ENCODE measurements at places on chromosomes 7 and 10.

- DNase-seq = no peak
These were observed 218.4 kb downstream of the STK31 start for GRCh38 chr7:23928418-23928775.

DNA sequence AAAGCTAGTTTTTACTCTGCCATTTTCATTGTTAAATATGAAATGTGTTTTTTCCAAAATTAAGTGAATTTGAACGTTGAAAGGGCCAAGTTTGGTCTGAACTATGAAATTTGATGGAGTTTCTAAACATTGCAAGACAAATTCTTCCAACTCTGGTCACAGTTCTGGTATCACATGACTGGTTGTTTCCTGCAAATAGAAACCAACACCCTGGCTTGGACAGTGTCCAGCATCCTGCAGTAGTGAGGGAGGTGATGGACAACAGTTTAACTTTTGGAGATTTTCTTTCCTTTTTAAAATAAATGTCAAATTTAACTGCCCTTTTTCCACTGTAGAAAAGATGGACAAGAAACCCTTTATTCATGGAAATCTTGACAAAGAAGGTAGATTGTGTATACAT, 54.8 kb upstream of the AGBL3 start:
- DNase-seq = no peak

- peak; percentile 23 for DNase-seq
These were observed 36.5 kb downstream of the DLG5 start for GRCh38 chr10:77890097-77890496.

- DNase-seq = no peak
These were observed 53.2 kb downstream of the TFAM start for GRCh38 chr10:58438340-58438871.

GRCh38 chr10:120406376-120406775, 50.7 kb upstream of the PLPP4 start:
- DNase-seq = no peak

- DNase-seq = no peak
These were observed 44.2 kb downstream of the PDE1C start for GRCh38 chr7:32026083-32026425.

DNA sequence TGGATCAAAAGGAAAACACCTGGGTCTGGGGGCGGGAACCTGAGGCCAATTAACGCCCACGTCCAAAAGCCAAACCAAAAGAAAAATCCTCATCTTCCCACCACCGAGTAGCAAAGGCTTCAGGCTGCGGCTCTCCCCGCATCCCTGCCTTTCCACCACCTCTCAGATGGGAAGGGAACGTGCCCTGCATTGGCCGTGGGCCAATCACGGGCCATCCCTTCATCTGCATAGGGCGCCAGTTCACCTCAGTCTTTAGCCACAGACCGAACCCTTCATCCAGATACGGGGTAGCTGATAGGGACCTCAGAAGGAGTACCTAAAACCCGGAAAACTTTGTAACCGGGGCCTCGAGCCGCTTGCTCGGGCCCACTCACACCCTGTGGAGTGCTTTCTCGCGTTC, 626 bp downstream of the PRPF18 start:
- no peak for DNase-seq

GRCh38 chr7:44676776-44677175, 70.3 kb downstream of the OGDH start:
- DNase-seq = no peak

DNA sequence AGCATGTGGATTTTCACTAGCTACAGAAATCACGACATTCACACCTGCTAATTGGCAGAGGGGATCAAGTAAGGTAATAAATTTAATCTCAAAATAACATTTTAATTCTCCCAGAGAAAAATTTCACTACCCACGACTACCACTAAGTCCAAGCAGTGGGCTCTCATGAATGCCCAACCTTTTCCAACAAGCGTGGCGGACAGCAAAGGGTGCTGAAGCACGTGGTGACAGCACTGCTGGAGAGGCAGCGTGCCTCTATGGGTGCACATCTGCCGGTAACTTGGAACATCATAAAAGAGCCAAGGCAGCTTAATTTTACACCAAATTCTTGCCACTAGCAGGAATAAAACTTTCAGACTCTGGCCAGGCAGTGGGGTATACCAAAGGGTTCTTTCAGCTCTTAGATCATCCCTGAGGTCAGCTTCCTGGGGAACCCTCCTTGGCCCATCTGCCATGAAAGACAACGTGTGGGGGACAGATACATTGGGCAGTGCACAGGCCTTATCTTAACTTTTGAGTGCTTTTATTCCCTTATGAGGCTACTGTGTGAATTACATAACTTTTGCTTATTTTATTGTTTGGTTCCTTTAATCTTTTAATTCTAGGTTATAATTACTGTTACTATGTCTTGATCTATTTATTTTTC, 206.7 kb upstream of the KCTD7 start:
- DNase-seq = peak; percentile 4

- no peak for DNase-seq
These were observed 312.9 kb upstream of the SEMA3A start for GRCh38 chr7:84507529-84507928.

DNA sequence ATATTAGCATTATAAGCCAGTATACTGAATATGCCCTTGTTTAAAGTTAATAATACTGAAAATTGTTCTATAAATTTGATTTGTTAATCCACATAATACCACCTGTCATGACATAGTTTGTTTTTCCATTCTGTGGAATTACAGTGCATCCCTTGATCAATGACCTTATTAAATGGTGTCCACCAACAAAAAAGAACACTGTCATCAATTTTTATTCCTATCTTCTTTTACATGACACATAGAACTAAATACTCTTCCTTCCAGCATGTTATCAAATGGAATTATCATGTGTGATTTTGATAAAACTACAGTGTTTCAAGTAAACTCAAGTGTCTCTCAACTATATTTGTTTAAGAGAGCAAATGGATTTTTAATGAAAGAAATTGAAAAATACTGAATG, 221.8 kb upstream of the MBL2 start:
- no peak for DNase-seq
